Stimulated activated CD8-positive, alpha-beta memory T cell treated with anti-CD3 and anti-CD28 coated beads, Interleukin-7, amount 100 ng/mL, for 1 hour (primary cell): ENCODE measurements at places on chromosomes 12 and 14.

DNA sequence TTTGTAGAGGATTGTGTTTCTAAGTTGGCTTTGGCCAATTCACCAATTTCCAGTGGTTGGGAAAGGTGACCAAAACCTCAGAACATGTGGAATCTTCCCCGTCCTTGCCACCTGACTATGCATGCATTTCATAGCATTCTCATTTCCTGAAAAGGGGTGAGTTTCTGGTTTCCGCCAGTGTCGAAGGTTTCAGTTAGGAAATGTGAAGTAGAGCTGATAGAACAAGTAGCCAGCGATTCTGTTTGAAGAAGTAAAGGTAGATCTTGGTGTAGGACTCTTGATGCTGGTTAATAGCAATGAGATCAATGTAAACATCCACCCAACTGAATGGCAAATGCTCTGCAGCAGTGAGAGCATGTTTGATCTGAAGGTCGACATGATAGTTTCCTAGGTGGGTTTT is 15.9 kb downstream of the SMOC1 start:
- DNase-seq = no peak

- DNase-seq = no peak
Measured at GRCh38 chr14:71103662-71104484, 196.6 kb downstream of the PCNX1 start.

DNA sequence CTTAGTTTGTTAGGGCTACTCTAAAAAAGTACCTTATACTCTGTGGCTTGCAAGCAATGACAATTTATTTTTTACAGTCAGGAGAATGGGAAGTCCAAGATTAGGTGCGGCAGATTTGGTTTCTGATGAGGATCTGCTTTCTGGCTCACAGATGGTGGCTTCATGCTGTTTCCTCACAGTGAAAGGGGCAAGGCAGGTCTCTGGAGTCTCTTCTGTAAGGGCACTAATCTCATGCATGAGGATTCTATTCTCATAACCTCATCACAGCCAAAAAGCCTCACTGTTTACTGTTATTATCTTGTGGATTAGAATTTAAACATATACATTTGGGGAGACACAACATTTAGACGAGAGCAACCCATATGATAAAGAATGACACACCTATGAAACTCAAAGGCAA is 1957.4 kb upstream of the SEL1L start:
- DNase-seq = no peak

- DNase-seq = no peak
Measured at GRCh38 chr12:45568808-45569207, 160.7 kb upstream of the ARID2 start.

DNA sequence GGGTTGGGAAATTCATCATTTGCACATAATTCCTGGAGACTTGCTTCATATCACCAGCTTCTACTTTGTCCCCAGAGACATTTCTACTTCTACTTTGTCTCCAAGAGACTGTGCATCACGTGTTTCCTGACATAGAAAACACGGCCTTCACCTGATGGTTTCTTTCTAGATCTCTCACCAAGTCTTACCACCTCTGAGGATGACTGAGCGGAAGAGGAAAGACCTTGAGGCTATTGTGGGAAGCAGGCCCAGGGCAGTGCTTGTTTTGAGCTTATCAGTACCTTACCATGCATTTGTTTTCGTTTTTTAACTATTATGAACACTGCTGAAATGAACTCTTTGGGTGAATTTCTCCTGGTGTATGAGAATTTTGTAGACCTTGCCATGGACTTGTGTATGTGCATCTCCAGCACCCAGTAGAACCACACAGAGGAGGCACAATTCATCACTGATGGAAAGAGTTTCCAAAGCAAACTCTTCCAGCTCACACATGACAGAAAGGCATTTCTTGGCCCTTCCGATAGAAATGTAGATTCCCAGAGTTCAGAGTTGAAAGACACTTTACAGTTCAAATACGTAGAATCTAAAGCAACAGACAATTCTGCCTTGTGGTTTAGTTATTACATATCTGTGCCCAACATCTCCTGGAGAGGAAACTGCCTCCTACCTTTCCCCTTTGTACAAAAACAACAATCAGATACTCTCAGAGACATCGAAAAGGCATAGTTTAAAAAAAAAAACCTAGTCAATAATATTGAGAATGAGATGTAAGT is 434.7 kb downstream of the FUT8 start:
- DNase-seq = peak; percentile 21

- DNase-seq = no peak
Measured at GRCh38 chr12:32048791-32049190, 57.9 kb upstream of the BICD1 start.

- no peak for DNase-seq
Measured at GRCh38 chr12:95593266-95593871, 42.1 kb upstream of the USP44 start.

DNA sequence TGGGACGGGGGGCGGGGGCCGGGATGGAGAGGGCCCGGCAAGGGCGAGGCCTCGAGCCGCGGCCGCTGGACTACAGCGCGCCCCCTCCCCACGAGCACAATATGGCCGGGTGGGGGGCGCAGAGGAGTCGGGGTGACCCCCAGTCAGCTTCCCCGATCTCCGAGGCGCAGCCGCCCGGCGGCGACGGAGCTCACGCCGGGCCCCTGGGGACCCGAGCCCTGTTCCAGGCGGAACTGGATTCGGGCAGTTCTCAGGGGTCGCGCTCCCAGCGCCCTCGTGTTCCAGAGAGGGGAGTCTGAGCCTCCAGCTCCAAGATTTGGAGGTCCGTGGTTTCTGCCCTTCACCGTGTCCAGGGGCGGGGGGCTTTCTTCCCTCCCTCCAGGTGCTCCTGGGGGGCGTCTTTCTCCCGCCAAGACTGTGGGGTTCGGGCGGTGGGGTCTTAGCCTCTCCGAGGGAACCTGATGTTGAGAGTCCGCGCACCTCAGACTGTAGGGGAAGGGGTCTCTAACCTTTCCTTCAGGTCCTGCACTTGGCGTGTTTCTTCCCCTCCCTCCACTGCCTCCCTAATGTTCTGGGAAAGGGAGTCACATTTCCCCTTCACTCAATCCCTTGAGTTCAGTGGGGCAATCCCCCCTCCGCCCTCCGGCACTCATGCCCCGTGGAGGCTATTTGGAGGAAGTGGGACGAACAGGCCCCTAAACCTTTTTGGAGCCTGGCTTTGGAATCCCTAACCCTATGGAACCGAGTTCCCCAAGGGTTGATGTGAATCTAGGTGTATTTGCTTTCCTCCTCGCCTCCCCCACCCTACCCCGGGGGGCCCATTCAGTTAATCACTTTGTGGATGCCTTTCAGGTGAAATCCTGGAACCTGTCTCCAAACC is 584 bp downstream of the ACVR1B start:
- no peak for DNase-seq

DNA sequence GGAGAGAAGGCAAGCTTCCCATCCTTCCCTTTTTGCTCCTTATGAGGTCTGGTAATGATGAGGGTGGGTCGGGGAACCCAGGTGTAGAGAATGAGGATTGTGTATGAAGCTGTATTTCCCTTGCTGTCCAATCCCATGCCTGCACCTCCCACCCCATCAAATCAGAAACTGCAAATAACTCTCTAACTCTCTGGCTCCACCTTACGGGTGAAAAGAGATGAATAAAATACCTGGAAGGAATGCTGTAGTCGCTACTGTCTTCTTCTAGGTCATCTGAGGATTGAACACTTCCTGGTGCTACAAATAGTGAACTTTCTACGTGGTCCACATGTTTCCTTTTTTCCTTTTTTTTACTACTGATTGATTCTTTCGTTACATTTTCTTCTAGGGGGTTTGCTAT is 38.9 kb upstream of the DICER1 start:
- no peak for DNase-seq

GRCh38 chr12:26226122-26226521 is 30.7 kb downstream of the SSPN start:
- DNase-seq = no peak

- no peak for DNase-seq
Measured at GRCh38 chr12:48125985-48126384, 6.8 kb downstream of the PFKM start.

DNA sequence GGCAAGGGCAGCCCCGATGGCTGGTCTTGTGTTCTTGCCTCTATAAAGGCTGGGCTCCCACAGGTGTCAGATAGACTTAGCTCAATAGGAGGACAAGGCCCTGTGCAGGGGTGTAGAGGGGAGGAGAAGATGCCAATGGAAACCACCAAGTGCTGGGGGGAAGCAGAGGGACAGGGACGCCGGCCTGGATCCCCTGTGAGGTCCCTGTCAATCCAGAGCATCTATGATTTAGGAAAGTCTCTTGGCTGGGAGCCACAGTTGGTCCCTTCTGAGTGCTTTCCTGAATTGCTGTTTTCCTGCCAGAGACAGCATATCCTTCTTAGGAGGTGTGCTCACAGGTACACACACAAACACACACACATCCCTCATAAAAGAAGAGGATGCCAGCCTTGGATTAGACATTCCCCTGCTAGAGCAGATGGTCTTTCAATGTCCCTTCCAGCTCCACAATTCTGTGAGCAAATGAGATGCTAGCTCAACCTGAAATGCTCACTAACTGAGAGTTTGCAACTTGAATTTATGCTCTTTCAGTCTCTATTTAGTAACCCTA is 62.7 kb downstream of the TTC7B start:
- DNase-seq = no peak

GRCh38 chr12:40769846-40770245 is 77.6 kb downstream of the CNTN1 start:
- DNase-seq = no peak

- no peak for DNase-seq
Measured at GRCh38 chr14:32304296-32304695, 24.8 kb upstream of the AKAP6 start.

GRCh38 chr14:62126879-62127478 is 364.8 kb downstream of the SNAPC1 start:
- DNase-seq = no peak

DNA sequence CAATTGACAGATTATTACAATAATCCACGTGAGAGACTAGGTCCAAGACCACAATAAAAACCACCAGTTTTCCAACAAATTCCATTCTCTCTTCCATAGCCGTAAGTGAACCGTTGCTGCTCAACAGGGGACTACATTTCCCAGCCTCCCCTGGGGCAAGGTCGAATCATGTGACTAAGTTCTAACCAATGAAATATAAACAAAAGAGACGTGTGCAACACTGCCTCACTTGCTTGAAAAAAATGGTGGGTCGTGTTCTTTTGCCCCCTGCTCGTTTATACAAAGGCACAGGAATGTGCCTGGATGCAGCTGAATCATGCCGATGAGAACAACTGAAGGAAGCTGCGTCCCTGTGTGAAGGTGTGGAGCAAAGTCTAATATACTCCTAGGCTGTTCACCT is 51.1 kb downstream of the HSPB8 start:
- DNase-seq = no peak

DNA sequence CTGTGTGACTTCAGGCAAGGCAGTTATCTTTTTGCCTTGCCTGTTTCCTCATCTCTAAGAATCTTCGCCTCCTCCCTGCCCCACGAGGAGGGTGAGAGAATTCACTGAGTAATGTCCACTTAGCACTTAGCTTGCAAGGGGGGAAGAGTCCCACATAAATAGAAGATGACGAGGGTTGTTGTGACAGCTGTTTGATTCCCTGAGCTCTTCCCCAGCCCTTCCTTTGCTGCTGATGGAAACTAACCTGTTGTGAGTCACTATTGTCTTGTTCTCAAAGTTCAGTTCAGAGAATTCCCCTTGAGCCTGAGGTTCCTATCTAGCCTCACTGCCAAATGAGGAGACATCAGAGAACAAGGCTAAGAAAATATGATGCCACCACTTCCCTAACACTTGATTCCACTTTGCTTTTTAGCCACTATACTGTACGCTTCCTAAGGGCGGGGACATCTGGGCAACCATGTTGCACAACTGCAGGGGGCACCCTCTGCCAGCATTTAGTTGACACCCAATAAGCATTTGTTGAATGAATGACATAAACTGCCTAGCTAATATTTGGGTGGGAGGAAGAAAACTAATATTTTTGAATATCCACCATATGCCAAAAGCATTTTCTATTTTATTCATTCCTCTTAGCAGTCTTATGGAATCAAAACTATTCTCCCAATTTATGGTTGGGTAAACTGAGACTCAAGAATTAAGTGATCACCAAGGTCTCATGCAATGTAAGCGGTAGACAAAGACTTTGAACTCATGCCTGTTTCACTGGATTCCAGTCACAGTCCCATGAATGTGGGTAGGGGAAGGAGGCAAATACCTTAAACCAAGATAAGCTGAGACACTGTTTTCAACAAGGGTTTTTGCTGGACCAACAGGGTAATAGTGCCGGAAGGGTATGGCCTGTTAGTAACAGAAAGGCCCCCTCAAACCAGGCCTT is 77.6 kb downstream of the ZFP36L1 start:
- no peak for DNase-seq

DNA sequence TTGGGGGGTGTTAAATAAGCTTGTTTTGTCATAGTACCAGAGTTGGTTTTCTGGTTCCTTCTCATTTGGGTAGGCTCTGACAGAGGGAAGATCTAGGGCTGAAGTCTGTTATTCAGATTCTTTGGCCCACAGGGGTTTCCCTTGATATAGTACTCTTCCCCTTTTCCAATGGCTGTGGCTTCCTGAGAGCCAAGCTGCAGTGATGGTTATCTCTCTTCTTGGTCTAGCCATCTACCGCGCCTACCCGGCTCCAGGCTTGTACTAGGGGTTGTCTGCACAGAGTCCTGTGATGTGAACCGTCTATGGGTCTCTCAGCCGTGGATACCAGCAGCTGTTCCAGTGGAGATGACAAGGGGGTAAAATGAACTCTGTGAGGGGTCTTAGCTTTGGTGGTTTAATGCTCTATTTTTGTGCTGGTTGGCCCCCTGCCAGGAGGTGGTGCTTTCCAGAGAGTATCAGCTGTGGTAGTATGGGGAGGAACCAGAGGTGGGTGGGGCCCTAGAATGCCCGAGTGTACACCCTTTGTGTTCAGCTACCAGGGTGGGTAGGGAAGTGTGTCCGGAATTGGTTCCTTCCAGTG is 209.7 kb downstream of the GPHN start:
- no peak for DNase-seq

- no peak for DNase-seq
Measured at GRCh38 chr12:132561427-132562156, 48.8 kb downstream of the LRCOL1 start.

- no peak for DNase-seq
Measured at GRCh38 chr14:58628406-58628805, 9.4 kb upstream of the DACT1 start.

- no peak for DNase-seq
Measured at GRCh38 chr14:64434528-64434927, 30.8 kb upstream of the AKAP5 start.

GRCh38 chr14:57574617-57575288 is 81.1 kb upstream of the CCDC198 start:
- no peak for DNase-seq

GRCh38 chr12:107779077-107779831 is 4.8 kb downstream of the ASCL4 start:
- DNase-seq = no peak

DNA sequence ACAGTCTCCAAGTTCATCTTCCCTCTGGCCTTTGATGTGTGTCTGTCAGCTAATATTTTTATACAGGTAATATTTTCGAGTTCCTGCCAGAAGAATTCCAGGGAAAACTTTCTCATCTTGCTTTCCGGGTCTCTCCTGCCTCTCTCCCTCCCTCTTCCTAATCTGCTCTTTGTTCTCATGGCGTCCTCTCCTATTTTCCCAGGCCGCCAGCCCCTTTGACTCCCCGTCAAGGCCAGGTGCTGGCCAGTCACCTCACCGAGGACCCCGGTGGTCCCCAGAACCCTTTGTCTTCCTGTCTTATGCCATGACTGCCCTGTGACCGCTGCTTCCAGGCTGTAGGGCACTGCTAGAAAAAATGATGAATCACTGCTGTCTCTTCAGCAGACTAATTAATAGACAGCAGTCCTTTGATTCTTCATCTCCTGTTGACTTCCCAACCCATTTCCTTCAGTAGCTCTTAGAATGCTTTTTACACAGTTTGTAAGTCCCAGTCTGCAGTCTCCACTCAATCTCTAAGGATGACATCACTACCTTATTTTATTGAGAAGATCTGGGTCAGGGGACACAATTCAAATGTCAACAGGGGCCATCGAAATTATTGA is 40.7 kb downstream of the PPFIBP1 start:
- no peak for DNase-seq
